ENCODE measurements at places on chromosomes 6 and 20. TPM values are rescaled to one million over a fixed set of nuclear protein-coding genes. Genes with fewer than 3 reads are reported as not detected.

DNA sequence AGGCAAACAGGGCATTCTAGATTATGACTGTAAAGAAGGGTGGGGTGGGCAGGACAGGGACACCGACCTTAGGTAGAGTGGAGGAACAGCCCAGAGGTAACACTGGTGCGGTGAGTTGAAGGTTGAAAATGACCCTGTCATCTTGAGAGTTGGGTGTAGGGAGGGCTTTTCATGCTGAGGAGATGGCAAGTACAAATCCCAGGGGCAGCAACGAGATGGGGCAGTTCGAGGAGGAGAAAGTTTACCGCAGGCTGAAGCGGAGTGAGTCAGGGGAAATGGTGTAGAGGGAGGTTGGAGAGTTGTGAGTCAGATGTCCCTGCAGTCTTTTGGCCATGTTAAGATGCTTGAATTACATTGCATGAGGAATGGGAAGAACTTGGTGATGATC, 101.1 kb downstream of the HIVEP1 start:
- H3K4me1 ChIP-seq = no peaks in the 10 kb centered on the region
- no peak overlapping the region for H3K4me3 ChIP-seq
- no peaks in the 10 kb centered on the region for H3K27me3 ChIP-seq
- DNase-seq = no peak

- H3K27ac ChIP-seq = no peak overlapping the region
- H3K4me3 ChIP-seq = no peak overlapping the region
- DNase-seq = no peak
- H3K4me1 ChIP-seq = no peaks in the 10 kb centered on the region
Measured at GRCh38 chr6:143356101-143356880, 94.2 kb downstream of the ADAT2 start.

GRCh38 chr6:19501737-19502245, 335.4 kb upstream of the ID4 start:
- no peaks in the 10 kb centered on the region for H3K27me3 ChIP-seq
- no peak overlapping the region for H3K4me3 ChIP-seq
- no peak for DNase-seq
- no peak overlapping the region for H3K27ac ChIP-seq
- no peaks in the 10 kb centered on the region for H3K4me1 ChIP-seq

DNA sequence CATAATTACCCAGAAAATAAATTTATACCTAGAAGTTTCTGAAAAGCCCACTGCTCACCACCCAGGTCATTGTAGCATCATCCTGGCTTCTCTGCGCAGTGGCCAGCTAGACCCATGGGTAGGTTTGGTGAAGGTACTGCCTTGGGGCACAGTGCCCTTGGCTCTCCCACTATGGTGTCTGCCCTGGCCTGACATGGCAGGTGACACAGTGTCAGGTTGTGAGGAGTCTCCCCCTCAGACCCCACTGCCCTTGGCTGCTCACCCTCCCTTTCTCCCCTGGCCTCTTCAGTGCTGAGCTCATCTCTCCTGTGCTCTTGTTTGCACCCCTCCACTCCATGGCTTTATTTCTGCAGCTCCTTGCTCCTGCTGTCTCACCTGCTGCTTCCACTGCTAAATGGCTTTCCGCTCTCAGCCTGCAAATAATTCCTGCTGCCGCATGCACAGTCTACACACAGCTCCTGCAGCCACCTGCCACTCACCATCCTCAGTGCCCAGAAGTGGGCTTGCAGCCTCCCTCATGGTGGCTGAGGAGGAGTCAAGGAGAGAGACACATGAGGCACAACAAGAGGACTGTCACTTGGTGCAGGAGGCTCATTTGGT, 313.4 kb upstream of the MOCS1 start:
- no peak for DNase-seq
- H3K36me3 ChIP-seq = no peaks in the 10 kb centered on the region

GRCh38 chr20:4896971-4897497, 104.3 kb downstream of the SLC23A2 start:
- H3K4me3 ChIP-seq = no peak overlapping the region
- peaks cover 19% of the 10 kb centered on the region for H3K4me1 ChIP-seq
- no peaks in the 10 kb centered on the region for H3K27me3 ChIP-seq
- no peaks in the 10 kb centered on the region for H3K36me3 ChIP-seq
- DNase-seq = no peak
- no peak overlapping the region for H3K27ac ChIP-seq

DNA sequence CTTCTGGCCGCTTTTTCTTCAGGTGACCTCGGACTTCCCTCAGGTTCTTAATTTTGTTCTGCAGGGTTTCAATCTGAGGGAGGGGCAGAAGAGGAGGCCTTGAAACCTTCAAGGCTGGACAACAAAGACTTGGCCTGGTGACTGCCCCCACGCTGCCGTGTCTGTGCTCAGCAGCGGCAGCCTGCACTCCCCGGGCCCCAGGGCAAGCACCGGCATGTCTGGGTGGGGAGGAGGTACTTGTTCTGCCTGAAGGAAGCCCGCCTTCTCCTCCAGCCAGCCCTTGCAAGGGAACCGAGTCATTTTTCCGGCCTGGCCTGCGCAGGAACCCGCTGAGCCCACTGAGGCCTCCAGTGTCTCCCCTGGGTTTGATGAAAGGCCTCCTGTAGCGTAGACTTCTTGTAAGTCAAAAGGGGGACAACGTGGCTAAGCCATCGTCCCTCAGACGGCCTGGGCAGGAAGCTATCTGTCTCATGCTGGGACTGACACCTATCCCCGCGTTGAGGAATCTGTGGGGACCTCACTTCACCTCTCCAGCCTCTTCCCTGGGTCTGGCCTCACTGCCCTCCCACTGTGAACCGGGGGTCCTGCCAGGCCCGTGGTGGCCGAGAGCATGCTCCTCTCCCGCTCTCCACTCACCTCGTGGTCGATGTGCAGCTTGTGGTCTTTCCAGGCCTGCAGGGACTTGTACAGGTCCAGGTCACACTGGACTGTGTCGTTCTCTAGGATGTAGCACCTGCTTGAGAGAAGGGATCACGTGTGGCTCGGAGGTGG, 119.9 kb downstream of the SULF2 start:
- H3K4me3 ChIP-seq = no peak overlapping the region
- H3K27me3 ChIP-seq = no peaks in the 10 kb centered on the region
- H3K4me1 ChIP-seq = peaks cover 42% of the 10 kb centered on the region
- peak; percentile 49 for DNase-seq

- no peak overlapping the region for H3K27ac ChIP-seq
- H3K4me1 ChIP-seq = peaks cover 36% of the 10 kb centered on the region
- H3K36me3 ChIP-seq = no peaks in the 10 kb centered on the region
- DNase-seq = no peak
- no peaks in the 10 kb centered on the region for H3K27me3 ChIP-seq
Measured at GRCh38 chr20:59151820-59152219, 11.8 kb upstream of the ZNF831 start.

DNA sequence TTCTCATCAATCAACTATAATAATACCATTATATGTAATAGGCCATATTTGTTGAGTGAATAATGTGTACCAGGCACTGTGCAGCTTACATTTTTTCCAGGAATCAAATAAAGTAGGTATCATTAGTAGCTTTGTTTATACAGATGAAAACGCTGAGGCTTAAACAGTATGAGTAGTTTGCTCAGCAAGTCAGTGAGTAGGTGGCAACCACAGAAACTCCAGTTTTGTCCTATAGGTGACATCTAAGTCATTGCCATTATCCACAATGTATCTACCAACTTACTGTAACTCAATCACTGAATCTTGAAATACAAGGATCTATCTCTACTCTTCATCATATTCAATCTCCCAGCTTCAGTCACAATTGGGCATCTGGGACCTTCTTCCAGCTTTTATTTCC, 29.8 kb upstream of the TPBG start:
- no peak overlapping the region for H3K4me3 ChIP-seq
- DNase-seq = no peak
- H3K4me1 ChIP-seq = no peaks in the 10 kb centered on the region
- H3K27ac ChIP-seq = no peak overlapping the region
- H3K36me3 ChIP-seq = no peaks in the 10 kb centered on the region

DNA sequence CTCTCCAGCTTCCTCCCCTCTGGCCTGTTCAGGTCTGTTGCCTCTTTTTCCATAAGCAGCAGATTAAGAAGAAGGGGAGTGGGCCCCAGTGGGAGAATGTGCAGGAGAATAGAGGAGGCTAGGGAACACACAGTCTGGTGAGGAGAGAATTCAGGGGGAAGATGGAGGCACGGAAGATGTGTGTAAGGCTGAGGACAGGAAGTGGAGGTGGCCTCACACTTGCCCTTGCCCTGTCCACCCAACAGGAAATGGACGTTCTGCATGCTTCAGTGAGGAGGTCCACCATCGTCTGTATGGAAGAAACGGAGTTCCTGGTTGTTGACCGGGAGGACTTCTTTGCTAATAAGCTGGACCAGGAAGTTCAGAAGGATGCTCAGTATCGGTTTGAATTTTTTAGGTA, 16.0 kb downstream of the CNBD2 start:
- no peak overlapping the region for H3K4me3 ChIP-seq
- no peaks in the 10 kb centered on the region for H3K27me3 ChIP-seq

OOEP gene
- 26.9 TPM for total RNA-seq

DNA sequence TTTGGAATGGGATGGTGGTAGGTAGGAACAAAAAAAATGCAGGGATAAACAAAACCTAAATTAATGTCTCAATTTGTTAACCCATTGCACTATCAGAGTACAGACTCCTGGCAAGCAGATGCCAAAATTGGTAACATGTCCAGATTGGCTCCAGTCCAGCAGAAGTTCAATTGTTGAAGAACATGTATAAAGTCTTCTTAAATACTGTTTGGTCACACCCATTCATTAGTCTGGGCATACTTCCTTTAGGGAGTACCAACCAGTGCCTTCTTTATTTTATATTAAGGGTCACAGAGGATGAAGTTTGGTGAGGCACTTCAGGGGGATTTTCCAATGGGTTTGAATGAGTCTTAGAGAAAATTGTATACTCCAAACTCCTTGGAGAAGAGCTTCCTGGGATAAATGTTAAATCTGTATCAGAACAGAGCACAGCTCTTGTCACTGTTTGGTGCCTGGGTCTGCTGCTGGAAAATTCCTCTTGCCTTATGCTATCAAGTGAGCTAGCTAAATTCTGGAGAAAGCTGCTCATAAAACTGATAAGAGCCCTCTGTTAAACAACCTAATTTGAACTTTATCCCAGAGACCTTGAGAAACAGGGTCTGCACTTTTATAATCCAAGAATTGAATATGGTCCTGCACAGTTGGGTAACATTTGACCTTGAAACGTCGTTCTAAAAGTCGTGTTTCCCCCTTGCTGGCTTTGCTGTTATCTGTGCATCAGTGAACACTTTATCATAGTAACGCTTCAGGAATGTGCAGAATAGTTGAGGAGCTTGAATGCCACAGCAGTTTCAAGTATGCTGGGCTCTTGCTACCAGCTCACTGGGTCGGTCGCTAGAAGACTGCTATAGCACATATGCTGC, 334.1 kb upstream of the CITED2 start:
- no peaks in the 10 kb centered on the region for H3K36me3 ChIP-seq
- no peak overlapping the region for H3K4me3 ChIP-seq
- H3K4me1 ChIP-seq = peaks cover 30% of the 10 kb centered on the region
- H3K27me3 ChIP-seq = no peaks in the 10 kb centered on the region
- no peak overlapping the region for H3K27ac ChIP-seq

- H3K27ac ChIP-seq = no peak overlapping the region
- H3K4me3 ChIP-seq = no peak overlapping the region
- DNase-seq = no peak
Measured at GRCh38 chr6:105019285-105019684, 62.4 kb downstream of the LIN28B start.

CCN5 gene
- total RNA-seq = 152 TPM

- H3K4me3 ChIP-seq = no peak overlapping the region
- H3K4me1 ChIP-seq = no peaks in the 10 kb centered on the region
- no peaks in the 10 kb centered on the region for H3K36me3 ChIP-seq
- H3K27me3 ChIP-seq = no peaks in the 10 kb centered on the region
- H3K27ac ChIP-seq = no peak overlapping the region
Measured at GRCh38 chr6:74596588-74596987, 609.3 kb downstream of the COL12A1 start.

GRCh38 chr20:35344354-35344837, 52.2 kb upstream of the FAM83C start:
- no peaks in the 10 kb centered on the region for H3K36me3 ChIP-seq
- H3K27ac ChIP-seq = no peak overlapping the region
- DNase-seq = no peak

DNA sequence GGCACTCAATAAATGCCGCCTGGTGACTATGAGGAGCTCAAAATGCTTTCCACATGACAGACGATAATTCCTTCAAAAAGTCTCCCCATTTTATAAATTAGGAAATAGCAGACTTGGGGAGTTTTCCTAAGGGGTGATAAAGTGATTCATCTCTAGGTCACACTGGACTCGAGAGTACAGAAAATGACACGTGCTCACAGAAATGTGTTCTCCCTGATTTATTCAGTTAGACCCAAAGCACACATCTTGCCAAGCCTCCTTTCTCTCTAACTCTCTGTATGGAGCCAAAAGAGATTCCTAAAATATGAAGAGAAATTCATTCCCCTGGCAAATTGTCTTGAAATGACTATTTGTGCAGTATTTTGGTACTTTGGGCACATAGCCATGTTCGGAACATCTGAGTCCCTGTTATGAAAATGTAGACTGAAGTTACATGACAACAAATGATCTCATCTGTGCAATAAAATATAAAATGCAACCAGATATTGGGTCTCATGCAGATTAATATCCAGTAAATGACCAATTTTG, 381.1 kb downstream of the TFAP2B start:
- DNase-seq = no peak
- H3K27ac ChIP-seq = no peak overlapping the region
- H3K4me1 ChIP-seq = no peaks in the 10 kb centered on the region
- H3K36me3 ChIP-seq = no peaks in the 10 kb centered on the region
- no peaks in the 10 kb centered on the region for H3K27me3 ChIP-seq

GRCh38 chr6:46961232-46961631, 39.5 kb upstream of the ADGRF5 start:
- no peak for DNase-seq
- no peak overlapping the region for H3K4me3 ChIP-seq
- H3K36me3 ChIP-seq = no peaks in the 10 kb centered on the region

- H3K36me3 ChIP-seq = no peaks in the 10 kb centered on the region
- no peak overlapping the region for H3K27ac ChIP-seq
- no peak overlapping the region for H3K4me3 ChIP-seq
Measured at GRCh38 chr20:59161721-59162120, 1.9 kb upstream of the ZNF831 start.

TNNC2 gene
- 4.6 TPM for total RNA-seq

DNA sequence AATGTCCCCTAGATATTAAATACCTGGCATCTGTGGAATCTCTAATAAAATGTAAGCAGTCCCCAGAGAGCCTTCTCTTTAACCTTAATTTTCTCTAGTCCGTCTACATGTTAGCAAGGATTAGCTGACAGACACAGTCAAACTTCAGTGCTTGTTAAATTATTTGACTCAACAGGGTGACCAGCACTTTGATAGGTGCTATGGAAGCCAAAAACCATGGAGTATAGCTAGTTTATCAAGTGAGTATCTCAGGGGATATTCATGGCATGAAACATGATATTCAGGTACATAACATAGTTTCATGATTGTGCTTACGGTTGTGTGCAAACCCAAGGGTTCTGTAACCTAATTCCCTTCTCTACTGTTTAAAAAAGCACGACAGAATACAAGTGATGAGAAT, 3.9 kb downstream of the RHAG start:
- no peaks in the 10 kb centered on the region for H3K4me1 ChIP-seq
- H3K36me3 ChIP-seq = no peaks in the 10 kb centered on the region
- no peak for DNase-seq
- H3K27me3 ChIP-seq = no peaks in the 10 kb centered on the region
- H3K4me3 ChIP-seq = no peak overlapping the region

- H3K4me3 ChIP-seq = no peak overlapping the region
- H3K36me3 ChIP-seq = no peaks in the 10 kb centered on the region
- H3K27me3 ChIP-seq = no peaks in the 10 kb centered on the region
- DNase-seq = no peak
Measured at GRCh38 chr6:28220257-28221133, 4.6 kb upstream of the ZSCAN9 start.

BTBD3 gene
- total RNA-seq = 83.6 TPM

Data from testis (tissue), 5 donors.